ENCODE measurements at places on chromosomes 11 and 22.
A peak's percentile ranks its signal among the peaks of the same experiment; 100 is the strongest.

DNA sequence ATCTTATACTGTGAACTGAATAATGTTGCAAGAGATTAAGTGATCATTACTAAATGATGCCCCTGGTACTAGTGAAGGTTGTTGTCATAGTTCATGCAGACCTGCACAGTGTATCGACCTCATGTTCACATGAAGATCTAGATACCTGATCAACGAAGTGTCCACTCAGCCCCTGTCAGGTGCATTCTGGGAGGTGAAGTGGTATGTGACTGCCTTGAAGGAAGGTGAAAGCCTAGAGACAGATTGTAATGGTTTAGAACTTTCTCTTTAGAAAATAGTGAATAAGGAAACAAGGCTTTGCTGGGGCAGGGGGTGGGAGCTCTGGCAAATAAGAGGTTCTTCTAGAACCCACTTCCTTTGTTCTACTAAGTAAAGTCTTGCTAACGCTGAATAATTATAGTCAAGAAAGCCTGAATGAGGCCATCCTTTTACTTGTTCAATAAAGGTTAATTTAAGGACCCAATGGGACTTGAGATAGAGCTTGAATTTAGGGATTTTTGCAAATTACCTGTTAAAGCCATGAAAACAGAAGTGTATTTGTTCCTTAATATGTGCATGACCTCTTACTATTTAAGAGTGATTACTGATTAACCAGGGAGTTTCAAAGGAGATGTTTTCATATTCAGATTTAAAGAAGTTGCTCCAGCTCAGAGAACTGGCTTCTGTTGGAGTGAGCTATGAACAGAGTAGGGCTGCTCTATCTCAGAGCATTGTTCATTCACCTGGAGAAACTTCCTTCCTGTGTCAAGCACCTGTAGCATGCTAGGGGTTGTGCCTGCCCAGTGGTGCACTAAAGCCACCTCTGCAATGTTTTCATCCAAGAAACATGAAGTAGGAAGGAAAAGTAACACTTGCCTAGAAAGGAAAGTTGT is 45.3 kb downstream of the C22orf31 start:
- DNase-seq, result no peak

DNA sequence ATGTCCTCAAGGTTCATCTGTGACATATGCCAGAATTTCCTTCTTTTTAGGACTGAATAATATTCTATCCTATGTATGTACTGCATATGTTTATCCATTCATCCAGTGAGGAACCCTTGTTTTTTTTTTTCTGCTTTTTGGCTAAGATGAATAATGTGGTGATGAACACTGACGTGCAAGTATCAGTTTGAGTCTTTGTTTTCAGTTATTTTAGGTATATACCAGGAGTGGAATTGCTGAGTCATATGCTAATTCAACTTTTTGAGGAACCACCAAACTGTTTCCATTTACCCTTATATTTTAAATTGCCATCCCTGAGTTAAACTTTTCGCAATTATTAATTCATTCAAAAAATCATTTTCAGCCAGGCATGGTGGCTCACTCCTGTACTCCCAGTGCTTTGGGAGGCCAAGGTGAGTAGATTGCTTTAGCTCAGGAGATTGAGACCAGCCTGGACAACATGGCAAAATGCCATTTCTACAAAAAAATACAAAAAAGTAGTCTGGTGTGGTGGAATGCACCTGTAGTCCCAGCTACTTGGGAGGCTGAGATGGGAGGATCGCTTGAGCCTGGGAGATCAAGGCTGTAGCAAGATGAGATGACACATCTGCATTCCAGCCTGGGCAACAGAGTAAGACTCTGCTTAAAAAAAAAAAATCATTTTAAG is 64.2 kb downstream of the MICAL2 start:
- DNase-seq, result no peak

GRCh38 chr11:77101043-77101537 is 1.6 kb upstream of the OMP start:
- peak; percentile 34 for DNase-seq

- DNase-seq, result no peak
Observed at GRCh38 chr11:69361048-69361447, 67.1 kb downstream of the MYEOV start.

- peak; percentile 89 for DNase-seq
Observed at GRCh38 chr22:50282361-50283155, 12.4 kb upstream of the MAPK11 start.

GRCh38 chr11:26762089-26762488 is 40.2 kb upstream of the SLC5A12 start:
- no peak for DNase-seq

DNA sequence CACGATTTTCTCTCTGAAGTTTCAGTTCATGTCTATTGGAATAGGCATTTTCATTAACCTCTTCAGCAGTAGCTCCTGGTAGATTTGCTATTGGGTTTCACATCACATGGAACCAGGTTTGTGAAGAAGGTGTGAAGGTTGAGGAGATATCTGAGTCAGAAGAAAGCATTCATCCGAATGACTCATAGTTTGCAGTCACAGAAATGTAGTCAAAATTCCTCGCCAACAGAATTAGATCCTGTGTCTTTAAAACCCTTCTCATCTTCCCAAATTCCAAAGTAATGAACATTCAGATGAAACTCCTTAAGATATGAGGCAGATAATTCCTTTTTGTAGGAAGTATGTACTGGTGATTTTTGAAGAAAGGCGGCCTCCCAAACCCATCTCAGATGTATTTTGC is 125.0 kb upstream of the LARGE1 start:
- DNase-seq, result no peak

- DNase-seq, result no peak
Observed at GRCh38 chr11:115302946-115303703, 201.1 kb downstream of the CADM1 start.

DNA sequence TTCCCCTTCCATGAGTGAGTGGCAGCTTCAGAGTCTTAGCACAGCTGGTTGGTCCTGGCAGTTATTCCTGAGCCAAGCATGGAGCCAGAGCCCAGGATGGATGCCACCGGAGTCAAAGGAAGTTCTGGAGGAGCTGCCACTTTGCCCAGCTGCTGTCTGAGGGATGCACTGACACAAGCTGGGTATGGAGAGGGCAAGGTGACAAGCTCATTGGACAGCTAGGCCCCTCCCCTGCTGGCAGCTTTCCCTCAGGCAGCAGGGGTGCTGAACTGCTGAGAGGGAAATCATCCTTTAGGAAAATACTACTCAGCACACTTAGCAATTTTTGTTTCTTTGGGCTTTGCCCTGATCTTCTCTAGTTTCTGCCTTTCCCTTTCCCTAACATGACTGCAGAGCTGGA is 99.3 kb upstream of the SESN3 start:
- DNase-seq, result no peak

- no peak for DNase-seq
Observed at GRCh38 chr22:24961217-24961844, 8.8 kb downstream of the KIAA1671 start.

DNA sequence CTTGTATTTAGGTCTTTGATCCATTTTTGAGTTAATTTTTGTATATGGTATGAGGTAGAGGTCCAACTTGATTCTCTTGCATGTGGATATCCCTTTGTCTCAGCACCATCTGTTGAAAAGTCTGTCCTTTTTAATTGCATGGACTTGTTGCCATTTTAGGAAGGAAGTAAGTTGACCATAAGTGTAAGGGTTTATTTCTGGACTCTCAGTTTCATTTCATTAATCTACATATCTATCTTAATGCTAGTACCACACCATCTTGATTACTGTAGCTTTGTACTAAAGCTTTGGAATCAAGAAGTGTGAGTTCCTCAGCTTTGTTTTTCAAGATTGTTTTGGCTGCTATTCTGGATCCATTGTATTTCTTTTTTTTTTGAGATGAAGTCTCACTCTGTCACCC is 31.4 kb downstream of the CBL start:
- DNase-seq, result no peak

DNA sequence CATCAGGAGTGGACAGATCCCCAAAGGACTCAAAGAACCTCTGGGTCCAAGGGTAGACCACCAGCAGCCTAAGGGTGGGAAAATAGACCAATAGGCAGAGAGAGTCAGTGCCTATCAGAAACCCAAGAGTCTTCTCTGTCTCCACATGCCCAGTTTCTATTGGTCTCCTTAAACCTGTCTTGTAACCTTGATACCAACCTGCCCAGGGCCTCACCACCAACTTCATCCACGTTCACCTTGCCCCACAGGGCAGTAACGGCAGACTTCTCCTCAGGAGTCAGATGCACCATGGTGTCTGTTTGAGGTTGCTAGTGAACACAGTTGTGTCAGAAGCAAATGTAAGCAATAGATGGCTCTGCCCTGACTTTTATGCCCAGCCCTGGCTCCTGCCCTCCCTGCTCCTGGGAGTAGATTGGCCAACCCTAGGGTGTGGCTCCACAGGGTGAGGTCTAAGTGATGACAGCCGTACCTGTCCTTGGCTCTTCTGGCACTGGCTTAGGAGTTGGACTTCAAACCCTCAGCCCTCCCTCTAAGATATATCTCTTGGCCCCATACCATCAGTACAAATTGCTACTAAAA is at the start of gene HBB:
Gene HBB (minus strand): TSS at position 340 of the 579 bp plus-strand sequence. CDS start 50 bp downstream, at position 290.
- no peak for DNase-seq

DNA sequence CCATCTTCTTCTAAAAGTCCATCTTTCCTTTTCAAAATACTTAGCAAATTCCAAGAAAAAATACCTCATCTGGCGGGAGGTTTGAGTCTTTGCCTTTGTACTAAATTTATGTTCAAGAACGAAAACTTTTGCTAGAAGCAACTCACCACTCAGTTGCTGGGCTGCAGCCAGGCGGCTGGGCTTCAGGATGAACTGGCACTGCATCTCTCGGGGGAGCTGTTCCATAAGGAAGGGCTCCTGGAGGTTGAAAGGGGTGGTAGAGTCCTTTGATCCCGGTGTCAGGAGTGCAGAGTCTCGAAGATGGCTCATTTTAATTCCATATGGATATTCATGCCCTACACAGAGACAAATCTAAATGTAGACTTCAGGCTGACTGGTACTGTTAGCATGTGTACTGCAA is 105.8 kb downstream of the ARHGAP20 start:
- no peak for DNase-seq

- DNase-seq, result no peak
Observed at GRCh38 chr11:75505916-75506692, 19.6 kb downstream of the GDPD5 start.

DNA sequence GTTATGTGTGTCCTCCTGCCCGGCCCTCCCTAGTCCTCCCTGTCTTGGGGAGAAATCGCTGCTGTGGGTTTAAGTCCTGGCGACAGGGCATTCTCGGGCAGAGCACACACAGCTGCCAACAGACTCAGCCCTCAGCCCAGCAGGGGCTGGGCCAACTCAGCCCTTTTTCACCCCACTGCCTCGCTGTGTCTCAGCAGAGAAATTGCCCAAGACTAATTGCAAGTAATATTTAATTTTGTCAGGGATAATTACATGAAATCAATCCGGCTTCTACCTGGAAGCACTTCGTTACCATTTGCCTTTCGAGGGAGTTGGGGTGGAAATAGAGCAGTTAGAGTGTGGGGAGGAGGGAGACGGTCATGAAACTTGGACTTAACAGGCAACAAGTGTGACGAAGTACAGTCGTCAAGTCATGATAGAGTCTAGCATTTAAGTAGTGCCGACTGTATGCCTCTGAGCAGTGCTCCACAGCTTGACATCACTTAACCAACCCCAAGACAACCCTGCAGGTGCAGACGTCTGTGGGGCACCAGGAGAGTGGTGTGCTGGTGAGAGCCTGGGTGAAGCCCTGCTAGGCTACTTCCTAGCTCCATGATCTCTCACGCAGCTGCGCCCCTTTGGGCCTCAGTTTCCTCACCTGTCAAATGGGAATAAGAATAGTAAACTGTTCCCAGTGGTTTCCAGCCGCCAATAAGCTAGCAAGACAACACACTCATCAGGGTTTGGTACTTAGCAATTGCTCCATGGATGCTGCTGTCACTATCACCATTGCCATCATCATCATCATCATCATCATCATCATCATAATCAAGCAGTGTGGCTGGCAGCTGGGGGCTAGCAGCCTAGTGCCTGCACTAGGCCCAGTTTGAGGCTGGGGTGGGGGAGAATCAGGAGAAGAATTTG is 29.2 kb downstream of the MN1 start:
- DNase-seq, result no peak

DNA sequence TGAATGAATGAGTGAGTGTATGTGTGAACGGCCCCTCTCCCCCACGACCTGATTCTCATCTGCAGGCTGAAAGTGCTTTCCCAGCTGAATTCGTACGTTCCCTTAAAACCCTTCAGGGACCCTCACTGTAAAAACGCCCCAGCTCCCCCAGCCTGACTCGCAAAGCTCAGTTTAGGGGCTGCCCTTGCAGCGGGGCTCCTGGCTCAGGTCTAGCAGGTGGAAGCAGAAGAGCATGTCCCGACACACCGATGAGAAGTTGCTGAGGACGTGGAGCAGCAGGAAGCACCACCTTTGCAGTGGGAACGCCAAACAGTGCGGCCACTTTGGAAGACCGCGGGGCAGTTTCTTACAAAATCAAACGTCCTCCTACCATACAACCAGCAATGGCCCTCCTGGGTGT is 3.6 kb upstream of the MRPL23 start:
- DNase-seq, result no peak
